Occipital lobe (tissue), 3 donors: ENCODE measurements at places on chromosomes 5 and 9. TPM values are rescaled to one million over a fixed set of nuclear protein-coding genes. Genes with fewer than 3 reads are reported as not detected.

RORB gene
- 52.4 TPM for total RNA-seq

IPPK gene
- total RNA-seq: 16.1 TPM

SLC27A6 gene
- total RNA-seq: 0.62 TPM

F12 gene
- 3.9 TPM for total RNA-seq

ZBTB6 gene
- 88.0 TPM for total RNA-seq

MGAT4B gene
- 47.4 TPM for total RNA-seq

SPINK5 gene
- not detected for total RNA-seq

COL5A1 gene
- total RNA-seq: 4.5 TPM

ADAMTS16 gene
- 0.62 TPM for total RNA-seq

GFRA3 gene
- total RNA-seq: 0.16 TPM

WDR38 gene
- not detected for total RNA-seq

ADAMTS12 gene
- total RNA-seq: 1.2 TPM

BSPRY gene
- total RNA-seq: not detected

DMRT2 gene
- total RNA-seq: 0.16 TPM

OR1J4 gene
- not detected for total RNA-seq

BHMT2 gene
- total RNA-seq: 0.62 TPM

NUDT2 gene
- total RNA-seq: 17.3 TPM

FOCAD gene
- total RNA-seq: 233 TPM

SLC45A2 gene
- 0.16 TPM for total RNA-seq

PHF24 gene
- total RNA-seq: 25.6 TPM

STKLD1 gene
- total RNA-seq: 1.6 TPM

SPATA31D1 gene
- not detected for total RNA-seq

CCDC69 gene
- 0.78 TPM for total RNA-seq

PCDHA4 gene
- 18.6 TPM for total RNA-seq

MLANA gene
- total RNA-seq: not detected

ANXA6 gene
- total RNA-seq: 74.7 TPM

TAF11L10 gene
- total RNA-seq: not detected

TSTD2 gene
- total RNA-seq: 43.0 TPM

PCDHA5 gene
- 13.1 TPM for total RNA-seq

SPOCK1 gene
- total RNA-seq: 36.7 TPM

CARD9 gene
- 0.47 TPM for total RNA-seq

EGFL7 gene
- 13.7 TPM for total RNA-seq

ROR2 gene
- total RNA-seq: 0.94 TPM

FBXW11 gene
- 162 TPM for total RNA-seq

PCDHGA5 gene
- 6.6 TPM for total RNA-seq

PFN3 gene
- total RNA-seq: not detected

IL3 gene
- total RNA-seq: not detected

ANGPTL2 gene
- total RNA-seq: 2.7 TPM

RASEF gene
- total RNA-seq: 0.31 TPM

ITGA2 gene
- 5.5 TPM for total RNA-seq

CTXN3 gene
- total RNA-seq: 1.1 TPM

PCDHB11 gene
- 10.5 TPM for total RNA-seq
